Activated CD4-positive, alpha-beta memory T cell treated with anti-CD3 and anti-CD28 coated beads, Interleukin-2, amount 10 ng/mL, durations not matched to agents 7 days and 5 days (primary cell): ENCODE measurements at places on chromosomes 1 and 21. TPM values are rescaled to one million over a fixed set of nuclear protein-coding genes. Genes with fewer than 3 reads are reported as not detected.

- no peak overlapping the region for H3K27ac ChIP-seq
- DNase-seq: no peak
- H3K36me3 ChIP-seq: peaks cover 20% of the 10 kb centered on the region
Measured at GRCh38 chr1:41953291-41953690, 34.6 kb upstream of the HIVEP3 start.

- no peak for DNase-seq
- H3K36me3 ChIP-seq: peaks cover 29% of the 10 kb centered on the region
- H3K27me3 ChIP-seq: no peaks in the 10 kb centered on the region
Measured at GRCh38 chr1:43779805-43780403, 72.6 kb downstream of the ST3GAL3 start.

DNA sequence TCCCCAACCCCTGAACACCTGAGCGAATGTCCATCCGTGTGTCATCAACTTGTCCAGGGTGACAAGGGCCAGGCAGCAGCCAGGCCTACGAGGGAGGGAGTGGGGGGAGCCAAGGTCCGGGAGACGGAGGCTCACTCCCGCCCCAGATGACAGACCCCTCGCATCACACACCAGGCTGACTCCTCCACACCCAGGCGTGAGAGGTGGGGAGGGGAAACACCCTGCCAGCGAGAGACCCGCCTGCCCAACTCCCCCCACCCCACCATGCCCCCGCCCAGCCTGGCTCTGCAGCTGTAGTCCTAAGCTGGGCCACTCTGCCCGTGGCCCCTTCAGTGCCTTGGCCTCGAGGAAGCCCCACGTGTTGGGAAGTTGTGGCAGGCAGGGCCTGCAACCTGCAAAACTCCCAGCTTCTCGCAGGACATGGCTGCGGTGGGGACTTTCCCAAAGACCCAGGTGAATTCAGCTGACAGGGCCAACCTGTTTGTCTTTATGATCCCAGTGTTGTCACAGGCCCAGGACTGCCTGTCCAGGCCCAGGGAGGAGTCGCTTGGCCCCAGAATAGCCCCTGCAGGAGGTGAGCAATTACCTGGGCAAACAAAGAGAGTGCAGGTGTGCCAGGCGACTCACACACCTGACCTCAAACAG lies 62.9 kb downstream of the RIPK4 start:
- DNase-seq: no peak
- no peak overlapping the region for H3K27ac ChIP-seq

DNA sequence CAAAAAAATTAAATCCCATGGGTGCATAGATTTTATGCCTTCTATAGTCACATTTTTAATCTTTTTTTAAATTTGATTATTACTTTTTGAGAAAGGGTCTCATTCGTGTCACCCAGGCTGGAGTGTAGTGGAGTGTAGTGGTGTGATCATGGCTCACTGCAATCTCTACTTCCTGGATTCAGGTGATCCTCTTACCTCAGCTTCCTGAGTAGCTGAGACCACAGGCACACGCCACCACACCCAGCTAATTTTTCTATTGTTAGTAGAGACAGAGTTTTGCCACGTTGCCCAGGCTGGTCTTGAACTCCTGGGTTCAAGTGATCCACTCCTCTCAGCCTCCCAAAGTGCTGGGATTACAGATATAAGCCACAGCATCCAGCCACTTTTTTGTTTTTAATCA lies 10.4 kb downstream of the CBR3 start:
- DNase-seq: peak; percentile 56
- H3K27ac ChIP-seq: peak overlapping the region; percentile 67
- H3K4me1 ChIP-seq: peaks cover 52% of the 10 kb centered on the region
- no peak overlapping the region for H3K4me3 ChIP-seq
- H3K36me3 ChIP-seq: peaks cover 32% of the 10 kb centered on the region

GRCh38 chr1:163068716-163069115 lies 445 bp upstream of the RGS4 start:
- no peak for DNase-seq
- H3K36me3 ChIP-seq: no peaks in the 10 kb centered on the region
- H3K27ac ChIP-seq: no peak overlapping the region
- no peak overlapping the region for H3K4me3 ChIP-seq

DNA sequence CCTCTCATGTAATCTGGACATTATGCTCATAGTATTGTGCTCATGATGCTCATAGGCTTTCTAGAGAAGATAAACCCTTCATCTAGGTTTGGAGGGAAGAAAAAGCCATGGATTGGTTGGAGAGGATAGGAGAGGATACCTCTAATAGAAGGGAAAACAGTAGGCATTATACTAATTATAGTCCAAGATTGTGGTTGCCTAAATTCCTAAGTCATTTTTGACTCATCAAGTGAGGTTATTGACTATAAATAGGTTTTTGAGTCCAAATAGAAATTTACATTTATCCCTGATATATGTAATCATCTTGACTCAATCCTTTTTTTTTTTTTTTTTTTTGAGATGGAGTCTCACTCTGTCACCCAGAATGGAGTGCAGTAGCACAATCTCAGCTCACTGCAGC lies 5.0 kb downstream of the SYT11 start:
- H3K4me3 ChIP-seq: no peak overlapping the region
- H3K27me3 ChIP-seq: no peaks in the 10 kb centered on the region
- H3K27ac ChIP-seq: no peak overlapping the region

GRCh38 chr1:1191734-1192133 lies 14.7 kb downstream of the TNFRSF18 start:
- no peak for DNase-seq
- peaks cover 24% of the 10 kb centered on the region for H3K27me3 ChIP-seq

GRCh38 chr1:165228676-165229075 lies 127.8 kb downstream of the LMX1A start:
- H3K27ac ChIP-seq: no peak overlapping the region
- DNase-seq: no peak
- H3K27me3 ChIP-seq: peaks cover 7% of the 10 kb centered on the region
- no peaks in the 10 kb centered on the region for H3K4me1 ChIP-seq
- no peak overlapping the region for H3K4me3 ChIP-seq

GRCh38 chr1:226816576-226816975 lies 53.8 kb upstream of the PSEN2 start:
- H3K4me1 ChIP-seq: peaks cover 3% of the 10 kb centered on the region
- DNase-seq: no peak
- H3K27ac ChIP-seq: no peak overlapping the region
- no peak overlapping the region for H3K4me3 ChIP-seq
- H3K27me3 ChIP-seq: peaks cover 4% of the 10 kb centered on the region
- H3K36me3 ChIP-seq: no peaks in the 10 kb centered on the region

- DNase-seq: peak; percentile 56
- H3K4me3 ChIP-seq: no peak overlapping the region
Measured at GRCh38 chr1:20376880-20377494, 86.3 kb downstream of the VWA5B1 start.

DNA sequence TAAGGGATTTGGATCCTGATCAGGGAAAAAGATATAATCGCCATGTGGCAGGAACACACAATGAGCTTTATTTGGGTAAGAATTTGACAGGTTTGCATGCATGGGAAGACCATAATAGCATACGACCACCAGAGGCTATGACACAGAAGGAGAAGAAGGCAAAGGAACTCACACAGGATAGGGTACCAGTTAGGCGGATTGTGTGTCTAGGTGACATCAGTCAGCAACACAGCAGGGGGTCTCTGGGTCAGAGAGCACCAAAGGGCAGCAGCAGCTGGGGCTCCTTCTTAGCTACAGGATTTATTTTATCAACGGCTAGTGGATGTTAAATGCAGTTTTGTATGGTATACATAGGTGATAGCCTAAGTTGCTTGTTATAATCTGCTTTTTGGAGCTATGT lies 551.3 kb downstream of the KCNT2 start:
- H3K4me3 ChIP-seq: no peak overlapping the region
- H3K27me3 ChIP-seq: no peaks in the 10 kb centered on the region
- H3K36me3 ChIP-seq: no peaks in the 10 kb centered on the region

- no peak for DNase-seq
- no peaks in the 10 kb centered on the region for H3K36me3 ChIP-seq
- H3K4me1 ChIP-seq: no peaks in the 10 kb centered on the region
Measured at GRCh38 chr1:38186566-38186965, 140.0 kb upstream of the POU3F1 start.

DNA sequence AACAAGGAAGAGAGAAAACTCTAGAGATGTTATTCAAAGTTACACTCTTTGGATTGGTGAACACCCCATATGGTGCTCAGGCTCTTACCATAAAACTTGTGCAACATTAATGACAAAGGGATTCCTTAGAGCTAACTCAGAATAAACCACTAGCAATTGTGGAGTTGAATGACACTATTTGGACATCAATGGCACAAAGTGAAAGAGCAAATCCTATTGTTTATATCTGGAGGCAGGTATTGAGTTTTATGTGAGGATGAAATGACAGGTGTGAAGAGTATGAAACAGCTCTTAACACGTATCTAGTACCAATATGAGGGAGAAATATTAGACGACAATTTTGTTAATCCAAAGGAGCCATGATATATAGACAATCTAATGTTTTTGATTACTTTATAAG lies 584.9 kb upstream of the PBX1 start:
- H3K36me3 ChIP-seq: no peaks in the 10 kb centered on the region

DNA sequence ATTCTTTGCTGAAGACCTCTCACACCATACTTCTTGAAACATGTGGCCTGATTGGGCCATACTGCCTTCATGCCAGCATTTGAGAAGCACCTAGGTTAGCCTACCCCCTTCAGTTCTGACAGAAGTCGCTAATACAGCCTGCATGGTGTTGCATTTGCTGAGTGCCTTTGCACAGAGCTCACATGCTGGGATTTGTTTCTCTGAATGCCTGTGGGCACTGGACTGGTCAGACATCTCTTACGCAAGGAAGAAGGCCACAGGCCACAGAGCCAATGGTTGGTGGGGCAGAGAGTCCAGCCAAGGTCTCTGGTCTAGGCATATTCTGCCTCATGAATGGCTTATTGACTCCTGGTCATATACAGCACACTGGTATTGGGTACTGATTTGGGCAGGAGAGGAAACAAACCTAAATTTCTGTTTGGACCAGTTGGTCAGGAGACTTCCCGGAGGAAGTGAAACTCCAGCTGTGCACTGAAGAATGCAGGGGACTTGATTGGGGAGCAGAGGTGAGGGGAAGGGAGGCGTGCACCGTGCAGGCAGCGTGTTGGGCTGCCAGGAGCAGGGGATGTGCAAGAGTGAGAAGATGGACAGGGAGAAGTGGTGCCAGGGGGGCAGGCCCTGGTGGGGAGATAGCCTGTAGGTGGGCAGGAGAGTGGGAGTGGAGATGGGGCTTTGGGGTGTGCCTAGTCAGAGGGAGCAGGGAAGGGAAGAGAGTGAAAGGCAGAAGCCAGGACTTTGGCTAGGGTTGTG lies 18.1 kb downstream of the URB2 start:
- peaks cover 5% of the 10 kb centered on the region for H3K4me1 ChIP-seq
- DNase-seq: no peak
- H3K27ac ChIP-seq: peak overlapping the region; percentile 34
- peaks cover 32% of the 10 kb centered on the region for H3K36me3 ChIP-seq
- no peaks in the 10 kb centered on the region for H3K27me3 ChIP-seq

- DNase-seq: no peak
- no peak overlapping the region for H3K4me3 ChIP-seq
- H3K27ac ChIP-seq: no peak overlapping the region
- no peaks in the 10 kb centered on the region for H3K27me3 ChIP-seq
Measured at GRCh38 chr1:160829766-160830165, 32.9 kb downstream of the CD244 start.

DNA sequence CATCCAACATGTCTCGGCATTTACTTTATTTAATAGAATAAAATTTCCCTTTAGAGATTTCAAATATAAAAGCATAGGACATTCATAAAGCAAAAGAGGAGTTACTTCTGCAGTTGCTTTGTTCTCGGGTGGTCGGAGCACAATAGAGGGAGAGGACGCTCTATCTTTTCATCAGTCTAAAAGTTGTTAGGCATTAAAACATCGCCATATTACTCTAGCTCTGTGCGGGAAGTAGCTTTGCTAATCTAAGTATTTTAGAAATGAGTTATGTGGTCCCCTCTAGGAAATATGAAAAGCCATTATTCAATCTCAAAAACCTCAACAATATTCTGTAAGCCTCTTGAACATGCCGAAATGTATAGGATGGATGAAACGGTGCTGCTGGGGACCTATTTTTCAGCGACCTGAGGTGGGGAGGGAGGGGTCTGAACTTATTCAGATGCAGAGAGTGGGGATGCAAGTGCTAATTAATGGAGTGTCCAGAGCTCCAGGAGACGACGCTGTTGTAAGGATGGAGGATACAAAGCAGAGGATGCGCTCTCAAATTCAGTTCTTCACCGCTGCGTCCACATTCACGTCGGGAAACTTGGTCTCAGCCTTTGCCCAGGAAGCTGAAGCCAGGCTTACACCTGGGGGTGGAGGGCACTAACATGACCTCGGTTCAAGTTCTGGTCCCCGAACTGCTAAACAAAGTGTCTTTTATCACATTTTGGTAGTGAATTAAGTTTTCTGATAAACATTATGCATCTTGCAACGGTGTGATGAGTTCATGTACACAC lies 6.3 kb downstream of the CDKN2C start:
- peaks cover 36% of the 10 kb centered on the region for H3K36me3 ChIP-seq
- no peak for DNase-seq
- H3K27ac ChIP-seq: peak overlapping the region; percentile 31
- peaks cover 55% of the 10 kb centered on the region for H3K27me3 ChIP-seq
- peak overlapping the region; percentile 70 for H3K4me3 ChIP-seq

GRCh38 chr1:211938561-211938997 lies 96.8 kb downstream of the INTS7 start:
- H3K27ac ChIP-seq: no peak overlapping the region
- H3K4me3 ChIP-seq: peak overlapping the region; percentile 7
- peaks cover 16% of the 10 kb centered on the region for H3K36me3 ChIP-seq
- no peaks in the 10 kb centered on the region for H3K27me3 ChIP-seq
- peaks cover 38% of the 10 kb centered on the region for H3K4me1 ChIP-seq

The THEM5 gene
- total RNA-seq: not detected

The CD164L2 gene
- not detected for total RNA-seq

The NGF gene
- total RNA-seq: not detected

The ADGRL4 gene
- total RNA-seq: not detected

The MPL gene
- total RNA-seq: not detected

The ERICH3 gene
- not detected for total RNA-seq
